Fibroblast of upper back skin (primary cell): ENCODE measurements at places on chromosomes 3 and 15.

GRCh38 chr15:30973379-30973778 lies 18.0 kb downstream of the MTMR10 start:
- no peak for DNase-seq

DNA sequence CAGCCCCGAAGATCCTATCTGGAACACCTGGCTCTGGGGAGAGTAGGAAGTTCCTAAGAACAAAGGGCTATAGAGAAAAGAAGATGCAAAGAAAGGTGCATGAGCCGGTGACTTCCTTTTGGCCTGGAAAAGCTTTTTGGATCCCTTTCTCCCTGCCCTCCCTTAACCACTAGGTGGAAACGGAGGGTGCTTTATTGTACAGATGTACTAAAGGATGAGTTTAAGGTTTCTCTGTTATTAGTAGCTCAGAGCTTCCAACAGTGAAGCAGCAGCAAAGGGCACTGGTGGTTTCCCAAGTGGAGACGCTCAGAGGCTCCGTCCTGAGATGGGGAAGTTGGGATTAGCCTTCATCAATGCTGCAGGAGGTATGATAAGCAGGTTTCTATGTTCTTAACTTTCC lies 5.9 kb upstream of the ADGRG7 start:
- peak; percentile 44 for DNase-seq

DNA sequence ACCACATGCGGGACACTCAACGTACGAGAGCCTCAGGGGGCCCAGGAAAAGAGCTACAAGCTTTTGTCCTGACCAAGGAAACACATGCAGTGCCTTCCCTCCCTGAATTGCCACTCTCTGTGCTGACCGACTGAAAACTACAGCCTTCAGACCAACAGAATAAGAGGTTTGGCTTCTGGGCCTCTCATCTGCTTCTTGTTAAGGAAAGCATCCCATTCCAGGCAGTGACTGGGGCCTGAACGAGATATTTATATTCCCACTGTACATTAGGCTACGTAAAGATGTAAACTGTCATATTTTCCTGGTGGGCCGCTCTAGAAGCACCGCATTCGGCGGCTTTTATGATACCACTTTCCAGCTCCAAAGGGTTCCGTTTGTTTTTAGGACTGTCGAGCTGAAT lies 208.9 kb upstream of the TPM1 start:
- DNase-seq = peak; percentile 77

DNA sequence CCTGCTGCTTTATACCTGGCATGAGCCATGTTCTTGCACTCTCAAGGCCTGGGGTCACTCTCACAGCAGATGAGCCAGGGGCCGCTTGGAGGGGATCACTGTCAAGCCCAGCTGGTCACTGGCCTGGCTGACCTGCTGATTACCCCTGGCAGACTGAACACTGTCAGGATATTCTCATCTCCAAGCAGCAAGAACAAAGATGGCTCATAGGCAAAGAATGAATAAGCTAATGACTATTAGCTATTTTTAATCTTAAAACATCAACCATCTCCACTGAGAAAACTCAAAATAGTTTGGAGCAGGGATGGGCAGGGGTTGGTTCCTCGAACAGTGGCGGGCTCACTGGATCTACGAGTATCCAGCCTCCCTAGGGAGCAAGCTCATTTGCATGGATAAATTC lies 64.4 kb upstream of the ACAN start:
- DNase-seq = peak; percentile 55

DNA sequence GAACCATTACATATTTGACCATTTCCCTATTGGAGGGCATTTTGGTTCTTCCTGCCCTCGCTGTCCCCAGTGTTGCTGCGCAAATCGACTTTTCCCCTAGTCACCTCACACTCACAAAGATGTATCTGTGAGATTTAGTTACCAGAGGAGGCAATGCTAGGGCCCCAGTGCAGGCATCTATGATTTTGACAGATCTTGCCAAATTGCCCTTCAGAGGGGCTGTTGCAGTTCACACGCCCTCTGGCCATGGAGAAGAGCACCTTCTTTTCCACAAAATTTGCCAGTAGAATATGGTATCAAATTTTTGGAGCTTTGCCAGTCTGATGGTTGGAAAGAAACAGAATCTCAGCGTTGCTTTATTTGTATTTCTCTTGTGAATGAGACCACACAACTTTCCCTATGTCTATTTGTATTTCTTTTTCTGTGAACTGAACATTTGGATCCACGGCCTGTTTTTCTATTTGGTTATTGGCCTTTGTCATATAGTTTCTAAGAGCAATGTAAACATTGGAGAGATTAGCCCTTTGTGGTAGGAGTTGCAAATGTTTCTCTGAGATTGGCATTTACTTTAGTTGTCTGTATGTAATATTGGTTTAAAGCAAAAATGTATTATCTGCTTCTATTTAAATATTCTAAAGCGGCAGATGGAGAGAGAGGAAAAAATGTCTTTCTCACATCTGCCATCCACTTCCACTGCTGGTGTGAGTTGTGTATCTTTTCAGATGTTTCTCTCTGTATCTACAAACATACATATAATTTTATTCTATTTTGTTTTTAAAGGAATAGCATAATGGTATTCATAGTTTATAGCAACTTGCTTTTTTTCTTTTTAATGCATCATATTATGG lies 66.1 kb downstream of the DNASE1L3 start:
- no peak for DNase-seq

DNA sequence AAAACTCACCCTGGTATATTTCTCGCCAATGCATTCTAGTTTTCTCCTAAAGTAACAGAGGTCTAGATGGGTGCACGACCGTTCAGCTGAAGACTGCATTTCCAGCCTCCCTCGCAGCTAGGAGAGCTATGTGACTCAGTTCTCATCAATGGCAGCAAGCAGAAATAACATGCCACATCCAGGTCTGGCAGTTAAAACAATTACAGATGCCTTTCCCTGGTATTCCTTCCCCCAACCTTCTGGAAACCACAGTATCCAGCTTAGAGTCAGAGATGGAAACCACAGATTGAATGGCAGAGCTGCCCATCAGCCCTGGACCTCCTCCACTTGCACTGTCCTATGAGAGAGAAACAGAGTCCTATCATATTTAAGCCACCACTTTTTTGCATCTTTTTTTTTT lies 4.8 kb downstream of the HAPLN3 start:
- peak; percentile 37 for DNase-seq

- DNase-seq = no peak
These were observed 136.6 kb upstream of the RARB start for GRCh38 chr3:25291481-25291905.

GRCh38 chr3:128448491-128448890 lies 18.2 kb downstream of the DNAJB8 start:
- no peak for DNase-seq

- no peak for DNase-seq
These were observed 53.3 kb upstream of the SLC6A11 start for GRCh38 chr3:10762611-10763247.

DNA sequence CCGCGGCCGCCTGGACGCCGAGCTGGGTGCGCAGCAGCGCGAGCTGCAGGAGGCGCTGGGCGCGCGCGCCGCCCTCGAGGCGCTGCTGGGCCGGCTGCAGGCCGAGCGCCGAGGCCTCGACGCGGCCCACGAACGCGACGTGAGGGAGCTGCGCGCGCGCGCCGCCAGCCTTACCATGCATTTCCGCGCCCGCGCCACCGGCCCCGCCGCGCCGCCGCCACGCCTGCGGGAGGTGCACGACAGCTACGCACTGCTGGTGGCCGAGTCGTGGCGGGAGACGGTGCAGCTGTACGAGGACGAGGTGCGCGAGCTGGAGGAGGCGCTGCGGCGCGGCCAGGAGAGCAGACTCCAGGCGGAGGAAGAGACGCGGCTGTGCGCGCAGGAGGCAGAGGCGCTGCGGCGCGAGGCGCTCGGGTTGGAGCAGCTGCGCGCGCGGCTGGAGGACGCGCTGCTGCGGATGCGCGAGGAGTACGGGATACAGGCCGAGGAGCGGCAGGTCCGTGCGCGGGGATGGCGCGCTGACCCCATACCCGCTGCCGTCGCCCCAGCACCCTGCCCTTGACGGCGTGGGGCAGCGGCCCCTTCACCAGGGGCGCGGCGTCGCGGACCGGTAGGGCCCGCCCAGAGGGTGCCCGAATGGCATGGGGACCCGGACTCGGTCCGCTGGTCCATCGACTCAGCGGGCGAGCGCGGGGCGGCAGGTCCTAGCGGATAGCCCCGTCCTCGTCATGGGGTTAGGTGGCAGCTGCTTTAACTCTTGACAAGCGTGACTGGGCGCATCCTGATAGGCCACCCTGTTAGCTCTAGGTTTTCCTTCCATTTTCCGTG lies 848 bp downstream of the SYNM start:
- peak; percentile 59 for DNase-seq

- DNase-seq = no peak
These were observed 1.3 kb downstream of the P2RY1 start for GRCh38 chr3:152836269-152836668.

DNA sequence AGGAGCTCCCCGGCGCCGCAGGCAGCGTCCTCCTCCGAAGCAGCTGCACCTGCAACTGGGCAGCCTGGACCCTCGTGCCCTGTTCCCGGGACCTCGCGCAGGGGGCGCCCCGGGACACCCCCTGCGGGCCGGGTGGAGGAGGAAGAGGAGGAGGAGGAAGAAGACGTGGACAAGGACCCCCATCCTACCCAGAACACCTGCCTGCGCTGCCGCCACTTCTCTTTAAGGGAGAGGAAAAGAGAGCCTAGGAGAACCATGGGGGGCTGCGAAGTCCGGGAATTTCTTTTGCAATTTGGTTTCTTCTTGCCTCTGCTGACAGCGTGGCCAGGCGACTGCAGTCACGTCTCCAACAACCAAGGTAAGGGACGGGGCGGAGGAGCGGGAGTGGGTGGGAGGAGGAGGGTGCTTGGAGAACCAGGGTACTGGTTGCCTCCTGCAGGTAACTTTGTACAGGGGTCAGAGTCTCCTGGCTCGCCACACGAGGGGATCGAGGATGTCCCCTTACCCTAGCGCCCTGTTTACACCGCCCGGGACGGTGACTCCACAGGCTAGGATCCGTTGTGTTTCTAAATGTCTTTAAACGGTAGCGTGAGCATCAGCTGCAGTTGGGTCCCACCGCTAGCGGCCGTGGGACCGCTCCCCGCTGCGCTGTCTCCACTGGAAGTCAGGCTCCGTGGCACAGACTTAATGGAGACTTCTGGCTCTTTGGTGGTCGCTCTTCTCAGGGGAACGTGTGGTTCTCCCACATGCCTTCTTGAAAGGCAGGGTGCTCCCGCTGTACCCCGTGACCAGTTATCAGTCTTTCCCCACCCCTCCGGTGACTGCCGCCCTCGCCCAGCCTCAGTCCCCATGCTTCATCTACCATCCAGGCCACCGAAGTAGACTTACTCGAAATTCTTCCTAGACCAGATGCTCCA lies 515 bp downstream of the EPHA6 start:
- no peak for DNase-seq

DNA sequence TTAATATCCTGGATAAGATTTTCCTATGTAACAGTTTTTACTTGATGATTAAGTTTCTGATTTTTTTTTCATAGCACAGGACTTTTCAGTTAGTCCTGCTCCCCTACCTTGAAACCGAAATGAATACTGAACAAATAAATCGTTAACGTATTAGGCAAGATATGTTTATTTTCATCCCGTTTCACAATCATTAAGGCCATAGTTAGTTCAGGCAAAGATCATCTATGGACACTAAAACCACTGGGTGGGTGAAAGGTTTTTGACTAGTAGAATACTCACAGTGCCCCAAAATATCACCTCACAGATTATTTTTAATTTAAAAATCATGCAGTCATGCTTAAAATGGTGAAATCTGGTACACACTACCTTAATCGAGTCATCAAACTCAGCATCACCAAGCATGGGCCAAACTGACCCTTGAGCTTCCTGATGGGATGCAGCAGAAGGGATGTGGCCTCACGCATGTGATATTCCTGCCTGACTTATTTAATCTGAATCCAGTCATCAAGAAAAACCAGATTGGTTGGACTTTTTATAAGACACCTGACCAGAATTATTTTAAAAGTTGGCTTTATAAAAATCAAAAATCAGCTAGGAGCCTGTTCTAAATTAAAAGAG lies 365.0 kb downstream of the LPP start:
- DNase-seq = no peak

GRCh38 chr15:56356616-56357015 lies 8.6 kb upstream of the TEX9 start:
- peak; percentile 55 for DNase-seq

- no peak for DNase-seq
These were observed 127.8 kb downstream of the ABI3BP start for GRCh38 chr3:100865442-100865841.

GRCh38 chr15:62462268-62462667 lies 297.2 kb upstream of the C2CD4B start:
- no peak for DNase-seq

DNA sequence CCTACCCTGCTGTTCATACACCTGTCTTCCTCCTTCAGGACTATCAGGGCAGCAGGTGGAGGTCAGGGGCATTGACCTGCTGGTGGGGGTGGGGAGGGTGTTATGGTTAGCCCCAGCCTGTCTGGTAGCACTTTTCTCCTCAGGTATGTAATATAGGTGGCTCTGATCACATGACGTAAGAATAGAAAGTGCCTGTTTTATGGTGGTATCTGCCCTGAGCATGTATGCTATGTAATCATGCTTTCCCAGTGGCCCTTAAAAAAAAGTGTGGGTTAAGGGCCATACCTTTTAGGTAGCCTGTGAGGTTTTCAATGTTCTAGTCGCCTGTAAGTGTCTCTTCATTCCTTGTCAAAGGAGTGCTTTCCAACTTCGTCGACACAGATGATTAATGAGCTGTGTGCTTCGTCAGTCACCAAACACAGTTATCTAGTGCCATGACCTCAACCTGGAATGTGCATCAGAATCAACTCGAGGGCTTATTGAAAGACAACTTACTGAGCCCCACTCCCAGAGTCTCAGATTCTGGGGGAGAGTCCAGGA lies 86.3 kb downstream of the KLHL25 start:
- no peak for DNase-seq

DNA sequence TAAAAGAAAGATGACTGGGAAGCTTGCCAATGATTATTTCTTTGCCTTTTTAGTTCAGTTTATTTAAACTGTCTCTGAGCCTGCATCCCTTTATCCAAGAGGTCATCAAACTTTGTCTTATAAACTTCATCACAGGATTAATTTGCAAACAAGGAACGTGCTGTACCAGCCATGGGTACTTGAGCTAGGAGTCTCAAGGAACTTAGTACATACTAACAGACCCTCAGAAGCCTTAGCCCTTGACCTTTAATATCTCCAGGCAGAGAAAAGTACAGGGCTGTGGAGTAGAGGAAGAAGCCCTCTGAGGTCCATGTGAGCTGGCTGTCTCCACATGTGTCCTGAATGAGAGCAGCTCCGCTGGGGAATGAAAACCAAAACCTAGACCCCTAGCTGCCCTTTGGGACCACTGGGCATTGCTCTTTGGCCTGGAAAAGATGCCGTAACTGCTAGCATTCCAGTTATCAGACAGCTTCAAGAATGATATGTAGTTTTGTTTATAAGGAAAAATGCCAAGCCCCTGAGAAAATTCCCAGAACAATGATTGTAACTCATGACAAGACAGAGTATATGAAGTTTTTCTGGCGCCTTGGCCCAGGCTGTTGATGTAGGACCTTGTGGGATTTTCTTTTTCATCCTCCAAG lies 92.1 kb downstream of the ASB7 start:
- peak; percentile 78 for DNase-seq

DNA sequence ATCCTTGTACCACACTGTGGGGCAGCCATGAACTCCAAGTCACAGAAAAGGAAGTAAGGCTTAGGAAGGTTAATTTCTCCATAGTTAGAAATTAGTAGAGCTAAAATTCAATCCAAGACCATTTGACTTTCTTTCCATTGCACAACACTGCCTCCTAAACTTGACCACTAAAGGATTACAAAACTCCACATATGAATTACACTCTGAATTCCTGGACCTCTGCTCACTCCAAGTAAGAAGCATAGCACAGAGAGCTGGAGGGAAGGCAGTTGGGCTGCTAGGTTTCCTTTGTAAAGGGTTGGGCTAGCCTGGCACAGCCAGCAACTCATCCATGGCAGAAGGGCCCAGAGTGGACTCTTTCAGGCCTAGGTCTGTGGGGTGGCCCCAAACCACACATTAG lies 134.4 kb downstream of the MYLK start:
- peak; percentile 95 for DNase-seq
